ENCODE measurements at places on chromosomes 3 and 15. TPM values are rescaled to one million over a fixed set of nuclear protein-coding genes. Genes with fewer than 3 reads are reported as not detected.

Gene CLSTN2
- 14.1 TPM for total RNA-seq

Gene AP3B2
- 1.4 TPM for total RNA-seq

Gene SLC22A13
- 0.21 TPM for total RNA-seq

Gene FBXL22
- total RNA-seq, result 2.2 TPM

- peaks cover 8% of the 10 kb centered on the region for H3K27me3 ChIP-seq
- no peaks in the 10 kb centered on the region for H3K36me3 ChIP-seq
- no peak for DNase-seq
- H3K4me1 ChIP-seq, result no peaks in the 10 kb centered on the region
These were observed 164.8 kb downstream of the ERC2 start for GRCh38 chr3:56303487-56303886.

DNA sequence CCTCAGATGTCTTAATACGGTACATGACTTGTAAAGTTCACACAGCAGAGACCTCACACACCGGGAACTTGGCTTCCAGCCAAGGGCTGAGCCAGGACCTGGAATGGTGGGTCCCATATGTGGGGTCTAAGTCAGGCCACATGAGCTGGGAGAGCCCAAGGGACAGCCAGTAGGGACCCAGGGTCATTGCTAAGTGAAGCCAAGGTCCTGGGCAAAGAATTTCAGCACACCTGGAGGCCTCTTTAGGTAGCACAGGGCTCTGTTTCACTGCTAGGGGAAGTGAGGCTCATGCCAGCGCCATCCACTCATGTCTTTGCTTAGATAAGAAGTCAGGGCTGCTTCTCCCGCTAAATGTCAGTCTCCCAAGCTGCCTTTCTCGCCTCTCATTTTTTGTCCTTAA is 116.6 kb upstream of the TLE3 start:
- H3K4me1 ChIP-seq, result peaks cover 5% of the 10 kb centered on the region
- no peak overlapping the region for H3K4me3 ChIP-seq
- no peaks in the 10 kb centered on the region for H3K27me3 ChIP-seq
- H3K27ac ChIP-seq, result no peak overlapping the region
- no peak for DNase-seq
- H3K36me3 ChIP-seq, result no peaks in the 10 kb centered on the region

- peaks cover 2% of the 10 kb centered on the region for H3K4me1 ChIP-seq
- no peaks in the 10 kb centered on the region for H3K27me3 ChIP-seq
- no peak for DNase-seq
- H3K36me3 ChIP-seq, result no peaks in the 10 kb centered on the region
- H3K27ac ChIP-seq, result no peak overlapping the region
These were observed 346.6 kb upstream of the RBMS3 start for GRCh38 chr3:28934126-28934813.

GRCh38 chr3:67064105-67064504 is 66.0 kb downstream of the KBTBD8 start:
- no peak overlapping the region for H3K27ac ChIP-seq
- DNase-seq, result no peak
- no peaks in the 10 kb centered on the region for H3K36me3 ChIP-seq
- H3K4me1 ChIP-seq, result no peaks in the 10 kb centered on the region
- no peak overlapping the region for H3K4me3 ChIP-seq

- no peak overlapping the region for H3K27ac ChIP-seq
- no peak overlapping the region for H3K4me3 ChIP-seq
- no peak for DNase-seq
- H3K27me3 ChIP-seq, result no peaks in the 10 kb centered on the region
- no peaks in the 10 kb centered on the region for H3K36me3 ChIP-seq
- H3K4me1 ChIP-seq, result peaks cover 5% of the 10 kb centered on the region
These were observed 269.7 kb upstream of the LYSMD4 start for GRCh38 chr15:100002787-100003536.

- no peak for DNase-seq
- H3K4me3 ChIP-seq, result peak overlapping the region; percentile 62
- H3K27me3 ChIP-seq, result no peaks in the 10 kb centered on the region
- peaks cover under 1% of the 10 kb centered on the region for H3K36me3 ChIP-seq
- H3K4me1 ChIP-seq, result peaks cover 58% of the 10 kb centered on the region
- H3K27ac ChIP-seq, result peak overlapping the region; percentile 97
These were observed 2.8 kb downstream of the CHD2 start for GRCh38 chr15:92902737-92903593.

- peaks cover 19% of the 10 kb centered on the region for H3K4me1 ChIP-seq
- no peak overlapping the region for H3K4me3 ChIP-seq
- H3K36me3 ChIP-seq, result no peaks in the 10 kb centered on the region
- no peak for DNase-seq
These were observed 214.9 kb downstream of the TCF12 start for GRCh38 chr15:57133127-57133968.

- H3K27me3 ChIP-seq, result no peaks in the 10 kb centered on the region
- H3K4me3 ChIP-seq, result no peak overlapping the region
- H3K27ac ChIP-seq, result no peak overlapping the region
- no peak for DNase-seq
- H3K36me3 ChIP-seq, result no peaks in the 10 kb centered on the region
These were observed 23.9 kb upstream of the TRA2B start for GRCh38 chr3:185961675-185962232.

DNA sequence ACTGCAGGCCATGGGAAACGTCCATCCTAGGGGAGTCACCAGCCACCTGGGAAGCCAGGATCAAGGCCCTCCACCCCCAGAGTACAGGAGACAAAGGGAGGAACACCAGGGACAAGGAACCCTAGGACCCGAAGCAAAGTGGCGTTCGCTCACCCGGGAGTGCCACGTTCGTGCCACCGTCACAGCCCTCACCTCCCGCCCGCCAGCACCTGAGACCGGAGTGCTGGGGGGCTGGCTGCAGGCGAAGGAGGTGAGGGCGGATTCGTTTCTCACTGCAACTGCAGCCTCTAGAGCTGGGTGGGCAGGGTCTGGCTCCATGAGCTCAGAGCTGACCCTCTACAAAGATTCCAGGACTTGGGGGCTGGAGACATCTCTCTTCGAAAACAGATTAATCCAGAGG is 26.3 kb downstream of the ZDHHC19 start:
- no peak overlapping the region for H3K27ac ChIP-seq
- DNase-seq, result no peak
- H3K4me1 ChIP-seq, result peaks cover 28% of the 10 kb centered on the region
- no peaks in the 10 kb centered on the region for H3K36me3 ChIP-seq
- H3K4me3 ChIP-seq, result no peak overlapping the region

GRCh38 chr3:195263925-195264600 is 6.9 kb downstream of the XXYLT1 start:
- DNase-seq, result no peak
- peaks cover 41% of the 10 kb centered on the region for H3K4me1 ChIP-seq
- no peak overlapping the region for H3K27ac ChIP-seq
